Temporal lobe (tissue), 4 donors: ENCODE measurements at places on chromosomes 4 and X. TPM values are rescaled to one million over a fixed set of nuclear protein-coding genes. Genes with fewer than 3 reads are reported as not detected.

SCD5 gene
- 271 TPM for total RNA-seq

LSM6 gene
- total RNA-seq = 21.1 TPM

MSANTD1 gene
- total RNA-seq = 3.4 TPM

TCEAL6 gene
- 5.7 TPM for total RNA-seq

ARHGEF6 gene
- total RNA-seq = 12.5 TPM

F8A3 gene
- 1.5 TPM for total RNA-seq
